ENCODE measurements at places on chromosomes 13 and 19. TPM values are rescaled to one million over a fixed set of nuclear protein-coding genes. Genes with fewer than 3 reads are reported as not detected.

Gene CYSLTR2
- 4.0 TPM for total RNA-seq

Gene CCDC124
- total RNA-seq = 60.8 TPM

Gene TTC9B
- total RNA-seq = not detected

Gene ZNF492
- total RNA-seq = not detected

Gene LCP1
- total RNA-seq = 66.3 TPM

Gene SLC25A41
- total RNA-seq = 0.71 TPM

Gene PRTN3
- not detected for total RNA-seq

Gene PEX11G
- not detected for total RNA-seq

Gene VSTM2B
- total RNA-seq = not detected

Gene CCDC8
- total RNA-seq = 22.6 TPM

Gene IQCN
- total RNA-seq = 29.2 TPM

Gene FGF22
- total RNA-seq = 0.56 TPM

Gene ADGRE2
- 8.3 TPM for total RNA-seq

Gene ATP12A
- 0.14 TPM for total RNA-seq

Gene KCNN4
- total RNA-seq = 3.5 TPM

Gene OR10H1
- total RNA-seq = not detected

DNA sequence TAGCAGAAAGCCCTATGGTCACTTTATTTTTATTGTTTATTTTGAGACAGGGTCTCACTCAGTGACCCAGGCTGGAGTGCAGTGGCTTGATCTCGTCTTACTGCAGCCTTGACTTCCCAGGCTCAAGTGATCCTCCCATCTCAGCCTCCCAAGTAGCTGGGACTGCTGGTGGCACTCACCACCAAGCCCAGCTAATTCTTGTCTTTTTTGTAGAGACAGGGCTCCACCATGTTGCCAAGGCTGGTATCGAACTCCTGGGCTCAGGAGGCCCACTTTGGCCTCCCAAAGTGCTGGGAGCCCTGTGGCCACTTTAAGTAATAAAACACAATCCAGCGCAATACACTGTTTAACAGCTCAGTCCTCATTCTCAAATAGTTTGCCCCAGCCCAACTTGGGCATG, 69.3 kb downstream of the NUFIP1 start:
- DNase-seq = no peak

GRCh38 chr13:36997716-36998427, 1.3 kb downstream of the ALG5 start:
- no peak for DNase-seq

DNA sequence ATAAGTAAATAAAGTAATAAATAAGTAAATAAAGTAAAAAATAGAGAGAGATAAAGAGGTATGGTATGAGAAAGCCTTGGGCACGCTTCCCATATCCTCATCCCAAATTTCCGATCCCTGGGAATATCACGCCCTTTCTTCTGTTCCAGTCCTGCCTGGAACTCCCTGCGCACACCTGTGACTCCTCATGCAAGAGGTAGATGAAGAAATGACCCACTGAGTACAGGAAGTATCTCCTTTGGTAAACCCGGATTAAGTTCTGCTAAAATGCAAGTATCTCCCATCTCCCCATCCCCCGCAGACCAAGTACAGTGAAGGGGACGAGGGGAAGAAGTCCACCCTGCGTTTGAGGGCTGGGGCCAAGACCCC, 399 bp upstream of the ZNF136 start:
- no peak for DNase-seq

- DNase-seq = no peak
Measured at GRCh38 chr19:34838753-34839431, 65.9 kb upstream of the ZNF599 start.

- DNase-seq = no peak
Measured at GRCh38 chr13:65756071-65756671, 1474.0 kb downstream of the PCDH9 start.

- DNase-seq = no peak
Measured at GRCh38 chr13:39765801-39766463, 110.5 kb downstream of the COG6 start.

DNA sequence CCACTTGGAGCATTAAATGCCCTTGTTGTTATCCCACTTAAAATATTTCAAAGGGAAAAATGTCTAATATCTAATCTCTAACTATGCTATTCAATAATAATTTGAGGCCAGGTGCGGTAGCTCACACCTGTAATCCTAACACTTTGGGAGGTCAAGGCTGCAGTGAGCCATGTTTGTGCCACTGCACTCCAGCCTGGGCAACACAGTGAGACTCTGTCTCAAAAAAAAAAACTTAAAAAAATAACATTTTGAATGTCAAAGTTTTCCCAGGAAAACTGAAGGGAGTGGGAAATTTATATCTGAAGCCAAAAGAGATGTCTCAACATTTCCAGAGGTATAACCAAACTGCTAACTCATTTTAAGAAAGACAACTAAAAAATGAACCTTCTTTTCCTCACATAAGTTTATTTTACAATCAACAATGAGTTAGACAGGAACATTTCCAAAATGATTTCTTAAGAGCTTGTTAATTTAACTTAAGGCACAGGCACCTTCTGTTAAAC, 47.9 kb downstream of the CAB39L start:
- no peak for DNase-seq

GRCh38 chr13:32048816-32049215, 17.2 kb downstream of the FRY start:
- DNase-seq = no peak

GRCh38 chr13:33405371-33405770, 119.8 kb upstream of the STARD13 start:
- DNase-seq = no peak

DNA sequence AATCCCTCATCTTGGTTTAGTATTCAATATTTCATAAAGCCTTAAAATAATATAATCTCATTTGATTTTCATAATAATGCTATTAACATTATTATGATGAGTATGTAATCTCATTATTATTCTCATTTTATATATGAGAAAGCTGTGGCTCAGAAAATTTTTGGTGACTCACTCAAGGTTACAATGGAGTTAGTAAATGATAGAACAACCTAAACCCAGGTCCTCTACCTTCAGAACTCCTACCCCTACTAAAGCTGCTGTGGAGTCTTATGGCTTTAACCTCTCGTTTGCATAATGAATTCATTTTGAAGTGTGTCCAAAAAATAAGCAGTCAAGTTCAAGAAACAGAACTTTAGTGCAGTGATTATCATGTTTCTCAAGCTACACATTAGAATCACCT, 226.3 kb downstream of the TBC1D4 start:
- no peak for DNase-seq

DNA sequence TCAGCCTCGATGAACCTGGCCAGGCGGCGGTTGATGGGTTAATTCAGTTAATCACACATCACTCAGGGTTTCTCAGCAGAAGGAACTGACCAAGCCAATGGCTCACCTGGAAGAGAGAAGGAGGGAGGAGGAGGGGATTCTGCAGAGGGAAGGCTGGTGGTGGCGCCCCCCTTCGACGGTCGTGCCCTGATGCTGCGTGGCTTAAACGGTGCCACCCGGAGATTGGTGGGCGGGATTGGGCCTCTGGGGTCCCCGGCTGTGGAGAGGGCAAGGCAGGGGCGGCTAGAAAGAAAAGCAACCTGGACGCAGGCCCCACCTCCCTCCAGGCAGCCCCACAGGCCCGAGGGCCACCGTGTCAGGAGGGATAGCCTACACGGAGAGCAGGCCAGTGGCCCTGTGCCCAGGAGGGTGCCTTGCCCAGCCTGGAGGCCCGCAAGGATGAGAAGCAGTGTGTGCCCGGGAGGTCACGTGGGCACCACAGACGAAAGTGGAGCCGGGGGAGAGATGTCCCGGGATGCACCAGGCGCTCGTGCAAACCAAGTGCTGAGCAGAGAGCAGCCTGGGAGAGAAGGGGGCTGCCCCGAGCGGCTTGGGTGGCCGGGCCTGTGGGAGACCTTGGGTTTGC, 16.0 kb downstream of the CSNK1G2 start:
- no peak for DNase-seq

DNA sequence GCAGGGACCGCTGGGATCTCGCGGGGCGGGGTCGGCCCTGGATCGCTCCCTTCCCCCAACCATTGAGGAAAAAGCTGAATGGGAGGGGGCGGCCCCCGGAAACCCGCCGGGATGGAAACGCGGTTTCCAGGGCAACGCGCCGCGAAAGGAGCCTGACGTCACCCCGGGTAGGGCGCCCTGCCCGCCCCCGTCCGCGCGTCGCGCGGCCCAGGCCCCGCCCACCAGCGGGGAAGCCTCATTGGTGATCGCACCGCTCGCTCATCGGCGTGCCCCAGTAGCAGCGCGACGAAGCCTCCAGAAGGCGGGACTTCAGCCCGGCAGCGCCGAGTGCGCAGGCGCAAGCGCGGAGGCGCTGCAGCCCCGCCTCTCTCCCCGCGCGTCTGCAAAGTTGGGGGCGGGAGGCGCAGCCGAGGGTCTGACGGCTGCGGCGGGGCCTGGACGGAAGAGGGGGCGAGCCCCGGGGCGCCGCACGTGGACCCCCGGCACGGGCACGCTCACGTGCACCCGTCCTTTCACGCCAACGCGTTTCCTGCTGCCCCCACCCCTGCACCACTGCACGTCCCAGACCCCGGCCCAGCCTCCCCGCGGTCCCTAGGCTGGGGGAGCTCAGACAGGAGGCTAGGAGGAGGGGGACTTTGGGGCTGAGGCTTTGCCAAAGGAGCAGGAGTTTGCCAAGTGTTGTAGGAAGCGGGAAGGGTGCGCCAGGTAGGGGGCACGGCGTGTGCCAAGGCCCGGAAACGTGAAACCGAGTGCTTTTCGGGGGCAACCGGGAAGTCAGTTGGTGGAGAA, 8.2 kb upstream of the CIRBP start:
- no peak for DNase-seq

DNA sequence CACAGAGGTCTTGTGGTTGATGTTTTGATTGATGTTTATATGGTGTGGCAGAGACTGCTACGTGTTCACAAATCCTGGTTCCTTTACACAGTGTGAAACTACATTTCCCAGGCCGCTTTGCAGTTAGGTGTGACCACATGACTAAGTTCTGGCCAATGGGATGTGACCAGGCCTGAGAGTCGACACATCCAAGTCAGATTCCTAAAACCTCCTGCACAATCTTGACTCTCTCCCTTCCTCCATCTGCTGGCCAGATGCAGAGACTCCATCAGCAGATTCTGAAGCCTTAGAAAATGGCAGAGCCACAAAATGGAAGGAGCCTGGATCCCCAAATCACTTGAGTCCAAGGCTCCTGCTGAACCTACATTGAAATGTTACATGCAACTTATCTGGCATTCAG, 12.6 kb downstream of the CD37 start:
- DNase-seq = no peak

- no peak for DNase-seq
Measured at GRCh38 chr19:34323433-34324204, 41.4 kb upstream of the GPI start.

GRCh38 chr19:48752496-48753365, at the start of gene FUT1:
Gene FUT1, minus strand, starts transcription at chr19:48752641. Its CDS starts 1,360 bp downstream, at chr19:48751281.
- DNase-seq = no peak

GRCh38 chr13:101190976-101191375, 225.3 kb downstream of the NALCN start:
- no peak for DNase-seq

Measured in thoracic aorta (tissue), 2 donors.